ENCODE measurements at places on chromosomes 11 and 22. TPM values are rescaled to one million over a fixed set of nuclear protein-coding genes. Genes with fewer than 3 reads are reported as not detected.

Gene POU2AF3
- 0.77 TPM for polyA plus RNA-seq

Gene TMEM45B
- polyA plus RNA-seq: not detected

Gene APOL4
- 0.09 TPM for polyA plus RNA-seq

Gene SLC22A6
- not detected for polyA plus RNA-seq

Gene DEPDC7
- polyA plus RNA-seq: not detected

Gene INS
- polyA plus RNA-seq: not detected

Gene NFAM1
- 0.62 TPM for polyA plus RNA-seq

Gene ELFN2
- polyA plus RNA-seq: not detected

Gene PRG3
- polyA plus RNA-seq: not detected

Gene SAC3D1
- polyA plus RNA-seq: 6.6 TPM

Gene MIOX
- not detected for polyA plus RNA-seq

Gene SERPING1
- not detected for polyA plus RNA-seq

Gene OR8D4
- not detected for polyA plus RNA-seq

Gene CREB3L1
- not detected for polyA plus RNA-seq

Gene THRSP
- not detected for polyA plus RNA-seq

Gene TAF1D
- polyA plus RNA-seq: 24.9 TPM

Gene OR51S1
- not detected for polyA plus RNA-seq

Gene LAYN
- not detected for polyA plus RNA-seq

Gene CHADL
- not detected for polyA plus RNA-seq

Gene CCDC73
- not detected for polyA plus RNA-seq

Gene NCF4
- 62.7 TPM for polyA plus RNA-seq
